Esophagus squamous epithelium (tissue), 5 donors: ENCODE measurements at places on chromosomes 2 and 18.

GRCh38 chr2:121596221-121597080 is 52.8 kb downstream of the CLASP1 start:
- no peak for DNase-seq

DNA sequence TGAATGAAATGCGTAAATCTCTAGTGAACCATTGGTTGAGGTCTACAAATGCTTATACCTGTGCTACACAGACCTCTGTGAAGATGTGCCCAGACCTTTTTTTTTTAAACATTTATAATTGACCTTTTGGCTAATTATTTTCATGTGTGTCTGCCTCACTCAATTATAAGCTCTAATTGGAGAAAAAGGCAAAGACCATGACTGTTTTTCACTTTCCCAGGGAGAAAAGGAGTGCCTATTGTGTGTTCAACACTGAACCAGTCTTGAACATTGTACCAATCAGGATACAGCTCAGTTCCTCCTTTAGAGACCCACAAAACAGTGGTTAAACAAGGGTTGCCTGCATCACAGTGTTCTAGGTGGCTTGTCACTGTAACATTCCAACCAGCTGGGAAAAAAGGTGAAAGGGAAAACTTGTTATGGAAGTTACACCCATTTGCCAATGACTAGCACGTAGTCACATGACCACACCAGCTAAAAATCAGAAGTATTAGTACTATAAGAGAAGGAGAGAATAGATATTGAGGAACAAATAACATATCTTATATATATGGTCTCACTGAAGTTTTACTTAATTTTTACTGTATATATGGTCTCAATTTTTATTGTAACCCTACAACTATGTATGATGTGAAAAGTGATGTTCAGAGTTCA is 13.4 kb downstream of the TANK start:
- DNase-seq = no peak

DNA sequence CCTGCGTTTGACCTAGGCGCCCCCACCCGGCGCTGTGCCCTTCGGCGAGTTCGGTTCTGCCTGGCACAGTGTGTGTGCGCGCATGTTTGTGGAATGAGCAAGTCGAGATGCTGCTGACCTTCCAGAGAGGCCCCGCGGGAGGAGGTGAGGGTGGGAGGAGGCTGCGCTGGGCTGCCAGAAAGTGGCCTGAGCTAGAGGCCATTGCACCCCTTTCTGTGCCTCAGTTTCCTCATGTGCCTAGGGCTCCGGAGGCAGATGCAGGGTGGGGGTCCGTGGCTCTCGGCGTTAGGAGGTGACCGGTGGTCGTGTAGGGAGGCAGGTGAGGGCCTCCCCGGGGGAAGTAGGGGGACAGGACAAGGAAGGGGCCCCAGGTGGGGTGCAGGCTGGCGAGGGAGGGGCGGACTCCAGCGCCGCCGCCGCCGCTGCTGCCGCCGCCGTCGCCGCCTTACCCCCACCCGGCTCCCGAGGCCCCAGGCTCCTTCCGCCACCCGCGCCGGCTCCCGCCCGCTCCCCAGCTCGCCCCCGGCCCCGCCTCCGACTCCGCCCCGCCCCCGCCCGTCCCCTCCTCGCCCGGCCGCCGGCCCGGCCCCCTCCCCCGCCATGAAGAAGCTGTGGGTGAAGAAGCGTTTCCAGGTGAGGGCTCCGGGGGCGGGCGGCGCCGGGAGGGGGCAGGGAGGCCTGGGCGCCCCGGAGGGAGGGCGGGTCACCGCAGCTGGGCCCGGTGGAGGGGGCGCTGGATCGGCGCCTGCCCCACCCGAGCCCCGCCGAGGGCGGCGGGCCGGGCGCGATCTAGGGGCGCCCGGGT is 7.0 kb downstream of the SPEG start:
- DNase-seq = no peak

GRCh38 chr2:223618172-223619035 is 16.2 kb upstream of the SCG2 start:
- no peak for DNase-seq

GRCh38 chr18:79018911-79019310 is 39.3 kb downstream of the SALL3 start:
- no peak for DNase-seq

GRCh38 chr2:128727914-128728313 is 409.2 kb upstream of the HS6ST1 start:
- no peak for DNase-seq

DNA sequence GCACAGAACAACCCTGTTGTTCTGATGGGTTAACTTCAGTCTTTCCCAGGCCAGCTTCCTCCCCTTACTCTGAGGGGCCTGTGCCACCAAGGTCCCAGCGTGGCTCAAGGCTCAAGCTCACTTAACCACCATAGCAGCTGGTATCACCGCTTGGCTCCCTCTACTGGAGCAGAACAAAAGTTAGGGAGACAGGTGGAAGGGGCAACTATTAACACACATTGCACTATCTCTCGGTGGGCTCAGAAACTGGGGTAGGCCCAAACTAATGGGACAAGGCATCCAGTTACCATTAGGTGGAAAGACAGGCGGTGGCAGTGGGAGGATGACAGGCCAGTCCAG is 88.7 kb upstream of the ATL2 start:
- DNase-seq = no peak

GRCh38 chr18:477565-477964 is 22.9 kb downstream of the COLEC12 start:
- DNase-seq = no peak

- no peak for DNase-seq
These were observed 1.2 kb downstream of the THAP4 start for GRCh38 chr2:241635756-241636155.

- no peak for DNase-seq
These were observed 25.2 kb downstream of the IL1B start for GRCh38 chr2:112811276-112811831.

GRCh38 chr2:191701696-191702095 is 23.8 kb downstream of the NABP1 start:
- DNase-seq = no peak

GRCh38 chr2:239781454-239781853 is 243.7 kb downstream of the NDUFA10 start:
- no peak for DNase-seq

DNA sequence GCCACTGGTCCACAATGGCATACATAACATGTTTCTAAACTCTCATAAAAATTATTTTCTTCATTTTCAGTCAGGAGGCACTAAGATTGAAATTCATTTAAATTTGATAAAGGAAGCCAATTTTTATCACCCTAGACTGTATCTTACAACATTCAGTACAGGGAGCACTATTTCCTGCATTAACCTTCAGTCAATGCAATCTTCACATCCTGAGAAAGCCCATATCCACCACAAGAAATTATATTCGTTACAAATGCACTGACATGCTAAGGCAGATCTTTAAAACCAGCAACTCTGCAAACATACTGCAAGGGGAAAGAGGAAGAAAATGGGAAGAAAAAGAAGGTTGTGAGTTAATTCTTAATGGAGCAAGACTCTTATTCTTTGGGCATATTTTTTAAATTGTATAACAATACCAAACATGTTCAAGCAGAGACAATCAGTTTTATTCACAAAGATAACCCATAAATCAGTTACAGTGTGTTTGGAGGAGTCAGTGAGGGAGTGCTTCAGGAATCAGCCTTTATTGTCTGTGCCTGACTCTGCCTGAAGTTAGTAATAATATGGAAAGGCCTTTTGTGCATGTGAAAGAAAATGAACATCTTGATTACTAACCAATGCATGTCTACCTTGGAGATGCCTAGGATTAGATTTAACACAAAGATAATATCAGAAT is 370.1 kb downstream of the FBXO15 start:
- DNase-seq = no peak
